Stimulated activated CD8-positive, alpha-beta memory T cell treated with anti-CD3 and anti-CD28 coated beads, Interleukin-15, amount 100 ng/mL, for 24 hours (primary cell): ENCODE measurements at places on chromosomes 2 and 18.

GRCh38 chr2:109137616-109138015 lies 8.6 kb downstream of the SH3RF3 start:
- DNase-seq, result no peak

DNA sequence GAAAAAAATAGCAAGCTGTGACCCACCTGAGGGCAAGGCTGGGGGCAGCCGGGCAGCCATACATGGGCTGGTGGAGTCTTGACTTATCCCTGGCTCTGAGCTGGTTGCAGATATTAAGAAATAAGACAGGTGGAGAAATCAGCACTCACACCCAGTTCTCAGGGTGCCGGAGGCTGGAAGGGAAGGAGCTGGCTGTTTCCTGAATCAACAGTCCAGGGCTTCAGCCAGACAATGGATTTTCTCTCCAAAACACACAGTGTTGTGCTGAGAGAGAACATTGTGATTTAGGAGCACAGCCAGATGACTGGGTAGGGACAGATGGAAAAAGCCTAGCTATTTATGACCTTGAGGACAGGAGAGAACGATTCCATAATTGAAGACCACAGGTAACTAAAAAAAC lies 208.8 kb downstream of the LDLRAD4 start:
- no peak for DNase-seq

GRCh38 chr2:219739066-219739465 lies 111.6 kb downstream of the SLC4A3 start:
- no peak for DNase-seq

DNA sequence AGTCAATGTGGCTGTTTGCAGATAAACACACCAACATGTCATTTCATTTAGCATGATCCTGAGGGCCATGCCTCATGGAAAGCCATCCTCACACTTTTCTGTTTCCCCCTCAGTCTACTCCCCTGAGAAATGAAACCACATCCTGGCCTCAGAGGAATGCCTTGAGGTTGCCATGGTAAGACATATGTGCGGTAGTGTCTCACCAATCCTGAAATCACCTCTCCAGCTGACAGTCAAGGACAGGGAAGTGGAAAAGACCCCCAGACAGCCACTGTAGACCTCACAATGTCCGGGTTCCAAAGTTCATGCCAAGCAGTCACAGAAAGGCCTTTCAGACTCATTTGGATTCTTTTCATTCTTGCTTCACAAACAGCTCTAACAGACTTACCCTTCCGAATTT lies 175.2 kb upstream of the PKDCC start:
- DNase-seq, result no peak

- DNase-seq, result no peak
These were observed 130.6 kb upstream of the ATP5MC3 start for GRCh38 chr2:175312137-175312536.

DNA sequence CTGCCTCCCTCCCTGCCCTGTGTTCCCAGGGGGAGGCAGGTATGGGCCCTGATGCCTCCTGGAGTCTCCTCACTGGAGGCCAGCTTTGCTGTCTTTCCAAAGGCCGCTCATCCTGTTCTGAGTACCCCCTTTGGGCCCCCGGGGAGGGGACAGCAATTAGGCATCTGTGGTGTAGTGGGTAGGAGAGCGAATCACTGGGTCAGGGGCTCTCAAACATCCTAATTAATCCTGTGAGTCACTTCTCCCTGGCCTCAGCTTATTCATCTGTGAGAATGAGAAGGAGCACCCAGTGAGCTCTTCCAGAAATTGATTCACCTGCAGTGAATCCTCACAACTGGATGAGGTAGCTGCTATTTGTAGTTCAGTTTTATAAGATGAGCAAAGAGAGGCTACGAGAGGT lies 16.4 kb downstream of the TET3 start:
- DNase-seq, result no peak

DNA sequence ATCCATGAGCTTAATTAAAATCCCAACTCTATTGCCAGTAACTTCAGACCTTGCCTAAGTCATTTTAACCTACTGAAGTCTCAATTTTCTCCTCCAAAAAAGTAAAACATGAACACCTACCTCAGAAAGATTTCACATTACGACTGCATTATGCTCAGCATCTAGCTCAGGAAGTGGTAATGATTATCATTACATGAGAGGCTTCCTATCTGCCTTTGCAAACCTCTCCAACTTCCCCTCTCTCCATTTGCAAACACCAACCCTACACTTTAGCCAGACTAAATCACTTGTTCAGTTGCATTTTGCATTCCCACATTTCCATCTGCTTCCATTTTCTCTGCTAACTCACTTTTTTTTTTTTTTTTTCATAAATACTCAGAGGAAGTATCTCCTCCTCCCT lies 6.8 kb downstream of the SLC38A11 start:
- no peak for DNase-seq

- no peak for DNase-seq
These were observed 203.8 kb downstream of the TNS1 start for GRCh38 chr2:217798743-217799562.

DNA sequence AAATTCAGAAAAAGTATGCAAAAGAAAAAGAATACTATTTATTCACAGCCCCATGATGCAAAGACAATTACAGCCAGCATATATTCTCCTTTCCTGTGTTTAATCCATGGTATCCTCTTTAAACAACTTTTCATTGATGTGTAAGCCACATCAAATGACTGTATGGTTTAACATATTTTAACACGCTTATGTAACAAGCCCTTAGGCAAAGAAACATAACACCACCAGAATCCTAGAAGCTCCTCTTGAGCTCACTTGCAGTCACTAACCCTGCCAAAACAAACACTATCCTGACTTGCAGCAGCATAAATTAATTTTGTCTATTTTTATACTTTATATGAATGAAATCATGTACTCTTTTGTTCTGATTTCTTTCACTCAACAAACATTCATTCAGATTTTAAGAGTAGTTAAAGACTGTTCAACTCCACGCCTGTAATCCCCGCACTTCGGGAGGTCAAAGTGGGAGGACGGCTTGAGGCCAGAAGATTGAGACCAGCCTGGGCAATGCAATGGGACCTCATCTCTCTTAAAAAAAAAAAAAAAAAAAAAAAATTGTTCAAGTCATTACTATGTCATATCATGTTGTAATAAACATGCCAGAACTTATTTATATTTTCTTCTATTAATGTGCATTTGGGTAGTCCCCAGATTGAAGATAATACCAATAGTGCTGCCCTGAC lies 226.3 kb downstream of the NBAS start:
- DNase-seq, result no peak

DNA sequence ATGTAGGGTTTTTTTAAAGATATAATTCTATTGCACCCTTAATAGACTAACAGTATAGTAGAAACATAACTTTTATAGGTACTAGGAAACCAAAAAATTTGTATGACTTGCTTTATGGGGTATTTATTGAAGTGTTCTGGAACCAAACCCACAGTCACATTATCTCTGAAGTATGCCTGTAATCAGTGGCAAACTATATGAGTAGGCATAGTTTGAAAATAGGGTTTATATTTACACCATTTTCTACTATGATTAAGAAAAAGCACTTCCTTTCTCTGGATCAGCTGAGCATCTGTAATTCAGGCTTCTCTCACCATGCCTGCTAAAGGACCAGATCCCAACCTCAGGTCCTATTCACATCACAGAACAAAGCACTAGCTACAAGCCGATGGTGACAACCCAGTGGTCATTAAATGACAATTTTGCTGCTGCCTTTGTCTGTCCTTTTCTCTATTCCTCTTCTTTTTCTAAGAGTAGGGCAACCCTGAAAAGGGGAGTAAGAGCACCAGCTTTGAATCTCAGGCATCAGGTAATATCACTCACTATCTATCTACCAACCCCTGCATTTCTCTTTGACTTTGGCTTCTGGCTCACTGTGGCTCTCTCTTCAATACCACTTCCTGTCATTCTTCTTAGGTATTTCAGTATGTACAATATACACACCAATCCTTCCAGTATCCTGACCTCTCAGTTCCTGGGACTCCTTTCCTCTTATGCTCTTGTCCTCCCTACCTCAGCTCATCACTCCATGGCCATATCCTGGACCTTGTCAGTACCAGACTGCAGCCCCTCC lies 14.4 kb downstream of the NEMP2 start:
- DNase-seq, result no peak

DNA sequence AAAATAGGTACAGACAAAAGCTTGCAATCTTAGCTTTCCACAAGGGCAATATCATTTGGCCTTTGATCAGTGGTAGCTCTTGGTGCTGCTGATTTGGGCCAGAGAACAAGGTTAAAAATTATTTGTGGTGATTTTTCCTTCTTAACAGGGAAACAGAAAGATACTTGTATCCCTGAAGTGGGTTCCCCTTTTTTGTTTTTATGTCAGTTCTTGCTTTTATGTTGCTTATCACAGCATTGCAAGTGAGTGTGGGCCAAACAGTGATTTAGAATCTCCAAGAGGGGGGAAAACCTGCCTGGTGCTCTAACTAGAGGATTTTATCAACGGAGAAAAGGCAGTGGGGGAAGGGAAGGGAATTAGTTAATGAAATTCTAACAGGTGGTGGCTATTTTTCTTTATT lies 197.6 kb upstream of the SP5 start:
- no peak for DNase-seq

DNA sequence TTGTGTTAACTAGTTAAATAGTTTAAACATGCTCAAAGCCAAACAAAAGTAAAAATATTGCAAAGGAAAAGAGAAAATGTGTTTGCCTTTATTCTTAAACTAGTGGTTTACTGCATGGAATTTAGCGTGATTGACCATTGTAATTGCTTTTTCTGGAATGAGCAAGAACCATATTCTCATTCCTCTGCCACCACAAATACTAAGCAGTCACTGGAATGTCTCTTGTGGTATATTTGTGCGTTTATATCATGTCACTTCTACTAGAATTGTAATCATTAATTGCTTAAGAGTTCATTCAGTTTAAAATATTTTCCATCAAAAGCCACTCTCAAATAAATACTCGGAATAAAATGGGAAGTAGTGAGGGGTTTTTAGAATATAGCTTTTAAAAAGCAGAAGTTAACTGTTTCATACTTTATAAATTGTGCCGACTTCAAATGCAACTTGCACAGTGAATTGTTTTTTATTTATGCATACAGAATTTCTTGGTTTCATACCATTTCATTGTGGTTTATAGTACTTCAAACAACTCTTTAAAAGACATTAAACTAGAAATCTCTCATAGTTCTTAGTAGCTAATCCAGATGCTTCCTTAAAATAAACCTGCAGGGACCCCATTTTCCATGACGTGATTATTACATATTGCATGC lies 288.1 kb downstream of the EPHA4 start:
- DNase-seq, result no peak

- DNase-seq, result no peak
These were observed 124.2 kb downstream of the MRO start for GRCh38 chr18:50695431-50696176.

GRCh38 chr18:6270771-6271216 lies 143.9 kb downstream of the L3MBTL4 start:
- DNase-seq, result no peak

GRCh38 chr2:10407841-10408648 lies 40.1 kb downstream of the ODC1 start:
- DNase-seq, result peak; percentile 27

DNA sequence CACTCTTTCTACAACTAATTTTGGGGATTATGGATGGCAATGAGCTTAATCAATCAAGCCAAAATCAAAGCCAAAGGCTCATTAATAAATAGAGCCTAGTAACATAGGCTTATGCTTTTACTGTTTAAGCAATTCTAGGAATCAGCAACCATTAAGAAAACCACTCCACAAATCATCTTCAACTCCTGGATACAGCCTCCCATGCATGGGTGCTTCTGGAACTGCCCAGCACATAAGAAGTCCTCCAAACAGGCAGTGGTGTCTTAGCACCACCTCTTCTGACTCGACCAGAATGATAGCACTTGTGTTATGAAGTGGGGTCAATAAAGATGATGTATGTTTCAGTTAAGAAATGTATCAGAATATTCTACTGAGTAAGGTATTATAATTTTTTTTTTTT lies 104.4 kb upstream of the SERPINE2 start:
- DNase-seq, result no peak

DNA sequence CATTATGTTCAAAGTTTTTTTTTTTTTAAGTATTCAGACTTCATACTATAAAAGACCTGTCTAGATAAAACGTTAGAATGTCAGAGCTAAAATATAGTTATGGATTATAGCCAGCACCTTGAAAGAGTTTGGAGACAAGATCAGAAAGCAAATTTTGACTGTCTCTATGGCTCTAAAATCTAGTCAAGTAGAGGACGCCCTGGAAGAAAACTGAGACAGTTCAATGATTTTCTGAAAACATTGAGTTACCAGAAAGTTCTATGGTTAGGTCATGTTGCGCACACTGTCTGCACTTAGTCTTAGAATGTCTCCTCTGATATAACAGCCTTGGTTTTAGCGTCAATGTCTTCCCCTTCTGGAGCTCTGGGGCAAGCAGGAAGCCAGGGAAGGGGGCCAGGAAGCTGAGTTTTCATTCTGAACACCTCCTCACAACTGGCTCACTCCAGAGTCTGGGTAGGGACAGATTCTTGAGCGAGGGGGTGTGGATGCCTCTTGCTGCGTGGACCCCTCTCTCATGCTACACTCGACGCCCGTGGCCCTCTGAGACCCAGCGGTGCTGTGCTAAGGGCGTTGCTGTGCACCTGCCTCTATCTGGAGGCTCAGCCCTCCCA lies 99.5 kb downstream of the RNF144A start:
- DNase-seq, result no peak

- no peak for DNase-seq
These were observed 239.3 kb downstream of the HAUS1 start for GRCh38 chr18:46343456-46343855.

DNA sequence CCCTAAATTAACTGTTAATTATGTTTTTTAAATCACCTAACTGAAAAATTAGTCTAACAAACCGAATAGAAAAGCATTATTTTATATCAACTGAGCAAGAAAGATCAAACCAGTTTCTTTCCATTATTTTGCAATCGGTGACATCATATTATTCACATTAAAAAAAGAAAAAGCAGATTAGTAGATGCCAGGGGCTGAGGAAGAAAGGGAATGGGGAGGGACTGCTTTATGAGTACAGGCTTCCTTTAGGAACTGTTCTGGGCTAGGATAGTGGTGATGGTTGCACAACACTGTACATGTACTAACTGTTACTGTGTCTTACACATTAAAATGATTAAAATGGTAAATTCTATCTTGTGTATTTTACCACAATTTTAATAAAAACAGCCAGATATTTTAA lies 59.3 kb downstream of the COBLL1 start:
- DNase-seq, result no peak

DNA sequence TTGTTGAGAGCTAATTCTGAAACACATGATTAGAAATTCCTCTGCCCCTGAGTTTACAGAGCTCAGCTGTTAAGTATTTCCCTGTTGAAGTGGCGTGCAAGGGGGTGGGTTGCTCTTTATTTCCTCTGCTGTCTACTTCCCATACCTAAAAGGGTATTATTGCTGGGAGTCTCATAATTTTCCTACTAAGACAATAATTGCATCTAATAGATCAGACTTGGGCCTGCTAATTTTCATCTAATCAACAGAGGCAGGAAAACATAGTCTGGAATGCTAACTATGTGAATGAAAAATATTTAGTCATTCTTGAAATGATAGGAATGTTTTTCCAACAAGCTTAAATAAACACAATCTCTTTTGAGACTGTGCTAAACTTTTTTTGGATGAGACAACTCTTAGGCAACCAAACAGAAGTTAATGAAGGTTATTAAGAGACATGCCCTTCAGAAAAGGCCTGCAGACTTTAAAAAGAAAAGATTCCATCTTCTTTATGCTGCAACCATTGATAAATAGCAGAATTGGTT lies 111.4 kb downstream of the FEZ2 start:
- DNase-seq, result no peak

GRCh38 chr2:156156580-156156979 lies 175.9 kb downstream of the NR4A2 start:
- no peak for DNase-seq
